ENCODE measurements at places on chromosomes 4 and X.
A peak's percentile ranks its signal among the peaks of the same experiment; 100 is the strongest.

DNA sequence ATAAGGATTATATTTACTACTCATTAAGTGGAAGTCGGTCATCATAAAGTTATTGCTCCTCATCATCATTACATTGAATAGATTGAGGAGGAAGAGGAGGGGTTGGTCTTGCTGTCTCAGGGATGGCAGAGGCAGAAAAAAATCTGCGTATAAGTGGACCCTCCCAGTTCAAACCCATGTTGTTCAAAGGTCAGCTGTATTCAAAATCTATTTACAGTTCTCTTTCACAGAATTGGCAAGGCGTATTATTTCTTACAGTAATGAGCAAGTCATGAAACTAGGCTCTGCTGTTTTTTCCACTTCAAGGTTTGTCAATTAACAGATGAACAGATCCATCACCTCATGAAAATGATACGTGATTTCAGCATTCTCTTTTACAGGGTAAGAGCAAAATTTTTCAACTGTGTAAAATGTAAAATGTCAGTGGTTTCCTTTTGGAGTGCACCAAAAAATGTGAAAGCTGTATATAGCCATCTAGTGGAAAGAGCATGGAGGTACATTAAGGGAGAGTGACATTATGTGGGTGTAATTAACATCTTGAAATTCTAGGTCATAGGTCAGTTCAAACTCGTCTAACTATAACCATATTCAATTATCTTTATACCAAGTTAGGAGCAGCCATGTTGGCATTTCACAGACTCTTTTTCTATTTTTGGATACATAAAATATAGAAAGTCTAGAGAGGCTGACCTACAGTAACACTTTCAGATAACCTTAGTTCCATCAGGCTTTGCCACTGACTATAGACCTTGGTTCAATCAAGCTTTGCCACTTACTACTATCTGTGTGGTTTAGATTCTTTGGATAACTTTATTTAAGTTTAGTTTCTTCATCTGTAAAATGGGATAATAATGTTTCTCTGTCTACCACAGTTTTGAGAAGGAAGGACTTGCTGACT, 30.1 kb downstream of the NEIL3 start:
- DNase-seq: no peak

DNA sequence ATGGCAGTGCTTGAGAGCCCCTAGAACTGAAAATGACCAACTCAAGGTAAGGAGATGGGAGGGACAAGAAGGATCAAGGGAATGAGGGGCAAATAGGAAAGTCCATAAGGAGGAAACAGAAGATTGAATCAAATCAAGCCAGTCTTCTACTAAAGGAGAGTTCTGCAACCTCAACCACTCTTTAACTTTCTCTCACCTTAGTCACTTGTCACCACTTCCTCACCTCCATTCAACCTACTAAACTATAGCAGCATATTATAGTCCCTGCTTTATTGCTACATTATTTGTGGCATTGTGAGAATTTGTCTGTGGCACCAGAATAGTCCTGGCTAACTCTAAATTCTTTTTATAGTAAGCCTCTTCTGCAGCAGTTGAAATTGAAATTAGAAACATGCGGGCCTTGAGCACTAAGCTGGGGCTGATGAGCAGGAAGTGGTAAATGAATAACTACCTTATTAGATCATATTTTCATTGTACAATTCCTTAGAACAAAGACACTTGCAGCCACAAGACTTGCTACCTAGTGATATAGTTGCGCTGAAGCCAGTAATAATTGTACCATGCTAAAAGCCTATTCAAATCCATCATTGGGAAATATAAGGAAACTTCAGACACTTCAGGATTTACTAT, 336.9 kb downstream of the ZNF674 start:
- no peak for DNase-seq

- no peak for DNase-seq
Observed at GRCh38 chr4:117637347-117637746, 396.9 kb upstream of the NDST3 start.

- no peak for DNase-seq
Observed at GRCh38 chrX:65601530-65602220, 65.8 kb upstream of the MSN start.

- no peak for DNase-seq
Observed at GRCh38 chr4:79852305-79852730, 220.7 kb downstream of the ANTXR2 start.

DNA sequence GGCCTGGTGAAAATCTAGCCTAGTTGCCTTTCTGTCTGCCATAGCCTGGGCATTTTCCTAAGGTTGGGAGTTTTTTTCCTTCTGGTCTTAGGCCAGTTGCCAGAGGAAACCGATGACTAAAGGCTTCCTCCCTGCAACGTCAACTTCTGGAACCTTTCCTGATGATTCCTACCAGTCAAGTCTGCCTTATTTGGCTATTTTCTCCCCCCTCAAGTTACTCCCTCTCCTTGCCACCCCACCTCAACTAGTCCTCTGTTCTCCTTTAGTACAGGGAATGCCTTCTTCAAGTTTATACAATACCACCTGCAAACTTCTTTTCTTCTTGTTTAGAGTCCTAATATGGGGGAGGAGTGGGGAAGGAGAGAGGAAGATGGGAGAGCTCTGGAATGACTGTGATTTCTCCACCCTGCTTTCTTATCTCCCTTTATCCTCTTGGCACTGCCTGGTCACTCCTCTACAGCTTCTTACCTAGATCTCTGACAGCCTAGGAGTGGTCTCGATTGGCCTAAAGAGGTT, 10.6 kb downstream of the MSN start:
- no peak for DNase-seq

- no peak for DNase-seq
Observed at GRCh38 chr4:155094201-155094820, 114.1 kb upstream of the NPY2R start.

DNA sequence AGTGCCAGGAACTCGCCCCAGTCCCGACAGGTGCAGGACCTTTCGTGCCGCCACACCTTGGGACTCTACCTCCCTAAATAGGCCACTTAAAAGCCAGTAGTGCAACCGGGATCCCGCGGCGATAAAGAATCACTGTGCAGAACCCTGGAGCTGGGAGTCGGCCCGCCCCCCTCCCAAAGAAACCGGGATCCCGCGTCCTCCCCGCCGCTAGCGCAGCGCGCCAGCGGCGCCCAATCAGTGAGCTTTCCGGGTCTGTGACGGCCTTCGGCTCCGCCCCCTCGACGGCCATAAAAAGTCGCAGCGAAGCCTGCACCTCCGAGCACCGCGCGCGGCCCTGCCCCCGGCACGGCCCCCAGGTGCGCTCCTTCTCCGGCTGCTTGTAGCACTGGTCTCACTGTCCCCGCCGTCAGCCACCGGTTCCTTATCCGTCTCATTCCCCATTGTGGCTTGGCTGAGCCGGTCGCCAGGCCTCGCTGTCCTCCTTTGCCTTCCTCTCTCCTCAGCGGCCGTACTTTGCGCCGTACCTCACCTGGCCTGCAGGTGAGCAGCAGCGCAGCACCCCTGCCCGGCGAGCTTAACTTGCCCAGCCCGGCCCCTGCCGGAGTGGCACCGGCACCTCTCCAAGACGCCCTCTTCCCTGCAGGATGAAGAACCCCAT, at the start of gene LRAT:
LRAT (plus strand) TSS at position 318 of the 658 bp plus-strand sequence; CDS start at position 645, 327 bp downstream.
- peak; percentile 13 for DNase-seq

- DNase-seq: no peak
Observed at GRCh38 chrX:119501511-119502148, 33.4 kb downstream of the SLC25A5 start.

GRCh38 chr4:89954906-89955695, 60.4 kb downstream of the MMRN1 start:
- no peak for DNase-seq

DNA sequence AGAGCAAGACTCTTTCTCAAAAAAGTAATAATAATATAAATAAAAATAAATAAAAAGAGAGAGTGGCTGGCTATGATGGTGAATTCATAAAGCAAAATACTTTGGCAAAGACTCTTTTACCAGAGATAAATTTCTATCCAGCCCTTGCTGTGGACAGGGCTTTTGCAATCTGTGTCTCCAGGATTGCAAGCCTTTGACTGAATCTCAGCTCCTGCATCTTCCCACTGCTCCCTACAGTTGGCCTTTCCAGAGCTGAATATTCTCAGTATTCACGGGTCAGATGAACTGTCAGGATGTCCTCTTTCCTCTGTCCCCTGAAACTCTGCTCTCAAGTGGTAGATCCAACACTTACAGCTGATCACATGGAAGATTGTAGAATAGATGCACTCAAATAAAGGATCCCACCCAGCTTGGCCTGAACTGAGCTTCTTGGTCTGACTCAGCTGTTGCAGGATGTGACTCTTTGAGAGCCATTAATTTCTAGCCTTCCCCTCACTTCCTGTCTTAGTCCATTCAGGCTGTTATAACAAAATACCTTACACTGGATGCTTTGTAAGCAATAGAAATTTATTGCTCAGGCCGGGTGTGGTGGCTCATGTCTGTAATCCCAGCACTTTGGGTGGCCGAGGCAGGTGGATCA, 123.4 kb upstream of the GUCY1A1 start:
- no peak for DNase-seq
